ENCODE measurements at places on chromosomes 4 and X. TPM values are rescaled to one million over a fixed set of nuclear protein-coding genes. Genes with fewer than 3 reads are reported as not detected.

GRCh38 chr4:3767570-3768288, 1.5 kb downstream of the ADRA2C start:
- no peak for DNase-seq

GRCh38 chr4:152594978-152595925, 59.4 kb upstream of the FBXW7 start:
- no peak for DNase-seq

DNA sequence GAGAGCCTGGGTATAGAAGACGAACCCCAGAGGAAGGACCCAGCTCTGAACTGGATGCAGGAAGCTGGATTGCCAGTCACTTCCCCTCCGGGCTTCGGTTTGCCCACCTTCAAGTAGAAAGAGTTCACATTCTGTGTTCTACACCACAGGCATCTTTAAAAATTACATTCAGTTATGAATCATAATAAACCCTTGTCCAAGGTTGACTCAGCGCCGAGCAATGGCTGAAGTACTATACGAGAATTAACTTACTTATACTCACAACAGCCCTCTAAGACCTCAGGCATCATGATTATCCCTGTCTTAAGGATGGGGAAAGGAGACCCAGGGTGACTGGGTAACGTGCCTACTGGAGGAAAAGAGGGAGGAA, 72.5 kb downstream of the EVC2 start:
- no peak for DNase-seq

Gene TSPAN7
- total RNA-seq, result 11.8 TPM

Gene CBR4
- total RNA-seq, result 46.3 TPM

GRCh38 chr4:18391354-18391728, 369.8 kb upstream of the LCORL start:
- no peak for DNase-seq

- no peak for DNase-seq
These were observed 66.5 kb downstream of the MAMLD1 start for GRCh38 chrX:150429594-150429993.

DNA sequence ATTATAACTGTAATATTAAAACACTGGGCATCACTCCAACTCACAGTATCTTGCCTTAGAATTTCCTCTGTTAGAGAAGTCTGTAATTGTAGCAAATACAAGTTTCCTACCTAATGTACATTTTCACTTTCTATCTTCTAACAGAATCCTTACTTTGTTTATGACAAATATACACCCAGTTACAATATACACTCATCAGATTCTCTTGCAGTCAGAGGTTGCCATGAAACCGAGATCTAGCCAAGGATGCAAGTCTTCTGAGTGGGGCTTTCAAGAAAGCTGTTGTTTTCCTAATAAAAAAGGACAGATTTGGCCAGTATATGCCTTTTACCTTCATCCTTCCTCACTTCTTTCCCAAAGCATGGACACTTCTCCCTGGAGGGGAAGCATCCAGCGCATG, 228.9 kb downstream of the SCFD2 start:
- no peak for DNase-seq

Gene H2BW1
- not detected for total RNA-seq

Gene DAPP1
- 2.9 TPM for total RNA-seq

DNA sequence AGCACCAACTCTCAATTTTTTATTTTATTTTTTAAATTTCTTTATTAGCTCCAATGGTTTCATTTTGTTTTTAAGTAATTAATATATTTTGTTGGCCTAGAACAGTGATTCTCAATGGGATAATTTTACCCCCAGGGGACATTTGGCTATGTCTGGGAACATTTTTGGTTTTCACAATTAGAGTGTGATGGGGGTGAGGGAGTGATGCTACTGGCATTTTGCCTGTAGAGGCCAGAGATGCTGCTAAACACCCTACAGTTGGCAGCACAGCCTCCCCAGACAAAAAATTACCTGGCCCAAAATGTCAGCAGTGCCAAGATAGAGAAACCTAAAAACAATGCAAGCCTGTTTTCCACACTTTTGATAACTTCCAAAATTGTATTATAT, 64.6 kb downstream of the HHIP start:
- DNase-seq, result no peak

DNA sequence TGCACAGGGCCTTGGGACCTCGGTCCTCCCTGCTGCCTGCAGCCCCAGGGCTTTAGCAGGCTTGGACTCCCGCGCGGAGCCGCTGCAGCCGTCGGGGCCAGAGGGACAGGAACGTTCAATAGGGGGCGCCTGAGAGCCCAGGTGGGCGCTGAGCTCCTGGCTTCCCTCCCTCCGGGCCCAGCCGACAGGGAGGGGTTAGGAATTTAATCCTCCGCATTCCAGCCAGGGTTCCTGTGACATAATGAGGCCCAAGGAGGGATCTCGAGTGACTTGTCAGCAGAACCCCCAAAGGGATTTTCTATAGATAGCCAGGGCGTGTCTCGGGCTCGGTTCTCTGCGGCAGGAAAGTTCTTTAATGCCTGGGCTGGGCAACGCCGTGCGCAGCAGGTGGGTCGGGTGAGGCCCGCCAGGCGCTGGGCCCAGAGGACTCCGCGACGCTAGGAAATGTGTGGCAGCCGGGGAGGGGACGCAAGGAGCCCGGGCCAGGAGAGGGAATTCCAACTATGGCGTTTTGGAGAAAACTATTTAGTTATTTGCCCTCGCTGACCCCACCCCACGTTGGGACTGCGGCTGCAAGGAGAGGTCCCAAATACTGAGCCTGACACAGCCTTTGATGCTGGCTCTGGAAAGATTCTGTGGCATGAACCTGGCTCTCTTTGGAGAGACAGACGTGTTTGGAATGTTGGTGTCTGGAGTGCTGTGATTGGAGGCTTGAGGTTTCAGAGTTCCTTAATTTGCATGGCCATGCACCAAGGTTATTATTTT, 285.2 kb upstream of the GATB start:
- DNase-seq, result peak; percentile 84

DNA sequence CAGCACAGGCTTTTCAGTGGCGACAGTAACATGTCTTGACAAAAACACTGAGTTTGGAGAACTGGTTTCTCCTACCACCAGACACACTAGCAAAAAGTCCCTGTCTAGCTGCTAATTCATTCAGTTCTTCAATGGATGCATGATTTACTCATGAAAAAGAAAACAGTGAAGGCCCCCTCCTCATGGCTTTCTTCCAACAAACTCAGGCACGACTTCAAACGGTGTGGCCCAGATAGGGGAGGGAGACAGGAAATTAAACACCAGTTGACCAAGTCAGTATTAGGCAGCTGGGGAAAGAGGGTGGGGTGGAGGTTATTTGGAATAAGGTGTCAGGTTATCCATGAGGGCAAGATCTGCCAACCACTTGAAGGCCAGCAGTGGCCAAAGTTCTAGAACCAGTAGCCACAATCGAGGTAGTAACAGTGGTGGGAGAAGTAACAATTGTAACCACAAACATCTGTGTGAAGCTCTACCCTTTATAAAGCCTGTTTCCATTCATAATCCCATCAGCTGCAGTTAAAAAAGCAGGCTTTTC, 60.2 kb downstream of the SEPSECS start:
- DNase-seq, result no peak

DNA sequence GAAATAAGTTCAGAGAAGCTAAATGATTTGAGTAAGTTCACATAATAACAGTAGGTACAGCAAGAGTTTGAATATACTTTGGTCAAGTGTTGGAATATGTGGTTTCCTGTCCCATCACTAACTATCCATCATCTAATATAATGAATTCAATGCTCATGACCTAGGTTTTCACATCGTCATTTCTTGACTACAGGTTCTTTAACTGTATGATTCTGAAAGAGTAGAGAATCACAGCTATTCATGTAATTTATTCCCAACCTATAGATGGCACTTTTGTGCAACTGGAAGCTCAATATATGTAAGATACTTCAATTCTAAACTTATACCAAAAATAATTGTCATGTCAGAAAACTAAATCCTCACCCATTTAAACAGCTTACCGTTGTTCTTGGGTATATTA, 53.1 kb downstream of the TIGD2 start:
- no peak for DNase-seq

Gene ANOS1
- 5.1 TPM for total RNA-seq

Gene DMRTC1
- 0.88 TPM for total RNA-seq

Gene EREG
- 0.22 TPM for total RNA-seq

Gene TGIF2LX
- not detected for total RNA-seq

Gene CXorf49
- not detected for total RNA-seq

DNA sequence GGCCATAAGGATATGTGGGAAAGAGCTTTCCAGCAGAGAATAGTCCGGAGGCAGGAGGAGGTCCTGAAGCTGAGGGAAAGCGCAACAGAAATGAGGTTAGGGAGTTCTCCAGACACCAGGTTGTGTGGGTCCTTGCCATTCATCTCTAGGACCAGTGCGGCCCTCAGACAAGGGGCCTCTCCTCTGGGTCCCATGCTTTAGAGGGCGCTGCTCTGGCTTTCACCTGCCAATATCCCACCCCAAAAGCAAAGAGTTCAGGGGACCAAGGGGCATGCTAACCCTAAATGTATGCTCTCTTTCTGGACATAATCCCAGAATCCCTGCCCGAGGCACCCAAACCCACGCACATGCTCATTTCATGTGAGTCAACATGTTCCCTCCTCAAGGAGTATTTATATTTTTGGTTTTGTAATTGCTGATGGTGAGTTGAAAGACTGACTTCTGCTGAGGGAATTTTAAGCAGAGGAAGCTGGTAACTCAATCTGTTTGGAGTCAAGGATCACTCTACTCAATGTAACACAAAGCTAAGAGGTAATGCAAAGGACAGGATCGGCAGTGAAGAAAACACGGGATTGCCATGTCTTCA, 14.8 kb downstream of the RPL34 start:
- DNase-seq, result no peak

Gene SUPT20HL2
- total RNA-seq, result not detected

Gene OCRL
- 46.7 TPM for total RNA-seq

Gene NDNF
- 8.6 TPM for total RNA-seq

DNA sequence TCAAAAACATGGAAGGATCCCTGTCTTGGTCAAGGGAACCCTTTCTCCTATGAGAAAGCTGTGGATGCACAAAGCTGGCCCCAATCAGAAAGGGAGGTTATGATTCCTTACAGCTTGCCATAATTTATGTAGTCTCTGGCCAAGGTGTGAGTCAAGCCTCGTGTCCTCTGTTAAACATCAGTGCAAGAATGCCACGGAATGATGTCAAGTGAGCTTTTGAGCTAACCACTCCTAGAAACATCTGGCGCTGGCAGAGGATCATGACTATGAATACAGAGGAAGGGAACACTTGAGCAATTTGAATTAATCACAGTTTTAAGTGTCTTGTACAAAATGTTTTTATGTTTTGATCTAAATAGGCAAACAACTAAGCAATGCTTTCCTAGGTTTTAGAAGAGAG, 51.5 kb upstream of the RAP2C start:
- DNase-seq, result no peak

GRCh38 chr4:6917461-6918271, 8.0 kb downstream of the TBC1D14 start:
- DNase-seq, result no peak

Gene TMEM47
- total RNA-seq, result 11.8 TPM

Gene SMR3B
- not detected for total RNA-seq

- DNase-seq, result no peak
These were observed 152.7 kb upstream of the AADAT start for GRCh38 chr4:170242471-170242870.

GRCh38 chr4:128424527-128425497, 137.2 kb upstream of the PGRMC2 start:
- DNase-seq, result no peak

Gene C4orf50
- 0.02 TPM for total RNA-seq

GRCh38 chrX:17521871-17522693, 147.1 kb downstream of the NHS start:
- DNase-seq, result no peak

DNA sequence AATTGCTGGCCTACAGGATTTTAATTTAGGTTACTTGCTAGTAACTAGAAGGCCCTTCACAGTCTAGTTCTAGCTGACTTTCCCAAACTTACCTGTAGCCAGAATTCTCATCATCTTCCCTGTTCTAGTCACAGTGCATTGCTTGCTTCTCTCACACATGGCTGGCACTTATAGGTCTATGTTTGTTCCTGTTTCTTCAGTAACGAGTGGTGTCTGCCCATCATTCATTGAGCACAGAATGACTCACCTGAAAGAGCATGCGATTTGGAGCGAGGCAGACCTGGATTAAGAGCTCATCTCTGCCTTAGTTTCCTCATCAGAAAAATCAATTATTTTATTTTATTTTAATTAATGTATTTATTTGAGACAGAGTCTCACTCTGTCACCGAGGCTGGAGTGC, 201.7 kb upstream of the ANK2 start:
- no peak for DNase-seq

GRCh38 chrX:14899607-14900006, 26.4 kb downstream of the MOSPD2 start:
- DNase-seq, result no peak

Gene FRMD7
- 0.18 TPM for total RNA-seq

GRCh38 chr4:121484633-121485032, 103.8 kb upstream of the QRFPR start:
- no peak for DNase-seq

Gene SSX3
- total RNA-seq, result not detected

Gene HMX1
- 0.27 TPM for total RNA-seq

Gene GABRE
- 190 TPM for total RNA-seq

- no peak for DNase-seq
These were observed 412 bp downstream of the SLC10A3 start for GRCh38 chrX:154490021-154490413.

Gene TBC1D9
- 52.4 TPM for total RNA-seq

- no peak for DNase-seq
These were observed 9.4 kb upstream of the CDS1 start for GRCh38 chr4:84573385-84574068.

GRCh38 chrX:1480082-1480785, 27.5 kb upstream of the ASMTL start:
- no peak for DNase-seq

Gene PCDH7
- total RNA-seq, result 74.3 TPM

DNA sequence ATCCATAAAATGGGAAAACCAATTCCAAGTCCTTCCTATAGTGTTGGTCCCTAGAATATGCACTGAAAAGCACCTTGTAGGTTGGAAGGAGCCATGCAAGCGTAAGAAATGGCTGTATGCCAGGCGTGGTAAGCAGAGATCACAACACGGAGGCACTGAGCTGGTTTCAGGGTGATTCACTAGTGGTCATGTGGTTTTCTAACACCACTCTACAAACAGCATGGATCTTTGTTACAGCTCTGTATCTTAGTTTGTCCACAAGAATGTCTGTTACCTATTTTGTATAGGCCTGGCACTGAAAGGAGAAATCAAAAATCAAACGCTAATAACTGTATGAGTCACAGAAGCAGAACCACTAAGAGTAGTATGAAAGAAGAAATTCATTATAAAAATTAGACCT, 71.9 kb downstream of the MAGEB17 start:
- no peak for DNase-seq
